Activated T-helper 2 cell treated with anti-CD3 and anti-CD28 coated beads, Interferon-gamma antibody, Interleukin-2, Interleukin-4, amounts not matched to agents 10 μg/mL and 5 μg/mL and 100 μg/mL, durations not matched to agents 14 hours and 24 hours and 36 hours (primary cell): ENCODE measurements at places on chromosomes 1 and 21.

DNA sequence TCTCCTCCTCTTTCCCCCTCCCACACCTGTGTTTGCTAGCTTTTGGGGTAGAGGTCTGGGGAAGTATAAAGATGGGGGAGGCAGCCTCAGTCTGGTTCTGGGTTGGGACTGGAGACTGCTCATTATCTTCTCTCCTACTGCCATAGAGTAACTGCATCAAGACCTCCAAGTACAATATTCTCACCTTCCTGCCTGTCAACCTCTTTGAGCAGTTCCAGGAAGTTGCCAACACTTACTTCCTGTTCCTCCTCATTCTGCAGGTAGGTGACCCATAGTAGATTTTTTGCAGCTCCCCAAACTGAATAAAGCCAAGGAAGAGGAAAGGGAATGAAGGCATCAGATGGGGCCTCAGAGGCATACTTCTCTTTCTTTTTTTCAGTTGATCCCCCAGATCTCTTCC, 5.3 kb downstream of the ATP8B2 start:
- DNase-seq: no peak

GRCh38 chr1:185453496-185454192, 136.6 kb upstream of the IVNS1ABP start:
- no peak for DNase-seq

- DNase-seq: no peak
These were observed 3.8 kb upstream of the RRP15 start for GRCh38 chr1:218281285-218281684.

GRCh38 chr1:234440348-234440747, 38.6 kb downstream of the TARBP1 start:
- DNase-seq: no peak

DNA sequence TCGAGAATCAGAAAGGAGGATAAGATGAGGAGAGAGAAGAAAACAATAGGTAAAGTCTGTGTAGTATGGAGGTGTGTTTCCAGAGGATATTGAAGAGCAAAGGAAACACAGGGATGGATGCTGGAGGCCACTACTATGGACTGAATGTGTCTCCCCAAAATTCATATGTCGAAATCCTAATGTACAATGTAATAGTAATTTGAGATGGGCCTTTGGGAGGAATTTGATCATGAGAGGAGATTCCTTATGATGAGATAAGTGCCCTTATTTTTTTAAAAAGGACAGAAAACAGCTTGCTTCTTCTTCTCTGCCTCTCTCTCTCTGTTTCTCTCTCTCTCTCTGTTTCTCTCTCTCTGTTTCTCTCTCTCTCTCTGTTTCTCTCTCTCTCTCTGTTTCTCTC, 602.2 kb upstream of the ADAMTS5 start:
- DNase-seq: no peak

DNA sequence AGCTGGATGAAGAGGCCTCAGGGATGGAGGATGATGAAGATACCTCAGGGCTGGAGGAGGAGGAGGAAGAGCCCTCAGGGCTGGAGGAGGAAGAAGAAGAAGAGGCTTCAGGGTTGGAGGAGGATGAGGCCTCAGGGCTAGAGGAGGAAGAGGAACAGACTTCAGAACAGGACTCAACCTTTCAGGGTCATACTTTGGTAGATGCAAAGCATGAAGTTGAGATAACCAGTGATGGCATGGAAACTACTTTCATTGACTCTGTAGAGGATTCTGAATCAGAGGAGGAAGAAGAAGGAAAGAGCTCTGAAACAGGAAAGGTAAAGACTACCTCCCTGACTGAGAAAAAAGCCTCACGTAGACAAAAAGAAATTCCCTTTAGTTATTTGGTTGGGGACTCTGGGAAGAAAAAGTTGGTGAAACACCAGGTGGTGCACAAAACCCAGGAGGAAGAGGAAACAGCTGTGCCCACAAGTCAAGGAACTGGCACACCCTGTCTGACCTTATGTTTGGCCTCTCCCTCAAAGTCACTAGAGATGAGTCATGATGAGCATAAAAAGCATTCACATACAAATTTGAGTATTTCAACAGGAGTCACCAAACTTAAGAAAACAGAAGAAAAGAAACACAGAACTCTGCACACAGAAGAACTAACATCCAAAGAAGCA, 15.4 kb downstream of the L1TD1 start:
- DNase-seq: no peak

DNA sequence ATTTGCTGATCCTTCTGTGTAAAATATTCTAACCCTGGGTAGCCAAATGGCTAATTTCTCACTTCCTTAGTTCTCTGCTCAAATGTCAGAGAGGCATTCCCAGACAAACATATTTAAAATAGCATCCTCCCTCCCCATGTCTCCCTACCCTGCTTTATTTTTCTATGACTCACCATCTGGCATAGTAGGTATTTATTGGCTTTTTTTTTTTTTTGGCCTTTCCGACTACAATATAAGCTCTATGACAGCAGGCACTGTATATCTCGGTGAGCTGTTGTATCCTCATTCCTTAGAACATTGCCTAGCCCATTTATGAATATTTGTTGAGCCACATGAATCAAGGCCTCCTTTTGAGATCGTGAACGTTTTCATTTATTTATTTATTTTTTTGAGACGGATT, 1.5 kb upstream of the NEK7 start:
- DNase-seq: no peak

DNA sequence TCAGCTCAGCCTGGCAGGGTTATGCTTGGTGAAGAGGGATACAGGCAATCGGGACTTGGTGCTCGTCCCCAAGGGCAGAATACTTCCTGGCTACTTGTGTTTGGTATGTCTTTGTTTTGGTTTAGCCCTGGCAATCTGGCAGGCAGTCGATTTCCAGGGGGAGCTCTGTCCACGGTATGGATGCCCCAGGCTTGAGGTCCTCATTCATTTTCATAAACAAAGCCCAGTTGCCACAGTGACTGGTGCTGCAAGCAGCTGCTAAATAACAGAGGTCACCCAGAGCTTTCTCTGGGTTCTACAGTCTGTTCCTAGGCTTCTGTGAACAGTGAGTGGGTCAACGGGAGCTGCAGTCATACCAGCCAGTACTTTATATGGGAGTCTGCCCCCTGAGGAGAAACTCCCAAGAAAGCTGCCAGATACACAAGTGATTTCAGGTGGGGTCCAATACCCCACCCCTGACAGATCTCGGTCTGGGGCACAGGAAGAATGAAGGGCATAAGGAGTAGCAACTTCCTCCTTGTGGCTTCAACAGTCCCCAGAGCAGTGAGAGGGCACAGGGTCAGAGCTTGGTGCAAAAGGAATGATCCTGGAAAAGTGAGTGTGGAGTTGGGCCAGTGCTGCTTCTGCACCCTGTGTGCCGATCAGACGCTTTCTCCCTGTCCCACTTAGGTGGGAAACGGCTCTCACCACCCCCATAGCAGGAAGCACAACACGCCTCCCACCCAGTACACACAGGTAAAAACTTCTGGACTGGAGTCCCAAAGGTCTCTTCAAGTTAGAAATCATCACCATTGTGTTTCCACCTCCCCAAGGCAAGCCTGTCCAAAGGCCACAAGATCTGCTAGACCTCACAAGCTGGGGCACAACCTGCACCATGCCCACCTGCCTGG, 55.5 kb downstream of the TGFBR3 start:
- DNase-seq: no peak

DNA sequence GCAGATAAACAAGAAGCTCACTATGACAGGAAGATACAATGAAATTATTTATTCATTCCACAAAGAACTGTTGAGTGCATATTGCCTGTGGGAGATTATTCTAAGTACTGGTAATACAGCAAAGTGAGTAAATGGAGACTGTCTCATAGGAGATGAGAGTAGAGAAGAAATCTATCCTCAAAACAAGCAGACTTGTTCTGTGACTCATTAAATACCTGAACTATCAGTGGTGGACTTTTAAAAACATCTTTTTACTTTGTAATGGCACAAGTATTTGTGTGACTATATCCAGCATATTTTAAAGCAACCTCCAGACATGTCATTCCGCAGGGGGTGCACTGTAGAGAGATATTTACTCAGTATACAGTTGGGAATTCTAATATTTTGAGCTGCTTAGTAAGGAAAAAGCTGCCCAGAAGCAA, 259.2 kb downstream of the FMN2 start:
- DNase-seq: no peak

GRCh38 chr1:159211331-159212136, 6.9 kb downstream of the ACKR1 start:
- DNase-seq: peak; percentile 18

- DNase-seq: no peak
These were observed 1.3 kb downstream of the RIMS3 start for GRCh38 chr1:40664167-40664537.

GRCh38 chr1:209621286-209621685, 30.9 kb downstream of the LAMB3 start:
- DNase-seq: no peak

DNA sequence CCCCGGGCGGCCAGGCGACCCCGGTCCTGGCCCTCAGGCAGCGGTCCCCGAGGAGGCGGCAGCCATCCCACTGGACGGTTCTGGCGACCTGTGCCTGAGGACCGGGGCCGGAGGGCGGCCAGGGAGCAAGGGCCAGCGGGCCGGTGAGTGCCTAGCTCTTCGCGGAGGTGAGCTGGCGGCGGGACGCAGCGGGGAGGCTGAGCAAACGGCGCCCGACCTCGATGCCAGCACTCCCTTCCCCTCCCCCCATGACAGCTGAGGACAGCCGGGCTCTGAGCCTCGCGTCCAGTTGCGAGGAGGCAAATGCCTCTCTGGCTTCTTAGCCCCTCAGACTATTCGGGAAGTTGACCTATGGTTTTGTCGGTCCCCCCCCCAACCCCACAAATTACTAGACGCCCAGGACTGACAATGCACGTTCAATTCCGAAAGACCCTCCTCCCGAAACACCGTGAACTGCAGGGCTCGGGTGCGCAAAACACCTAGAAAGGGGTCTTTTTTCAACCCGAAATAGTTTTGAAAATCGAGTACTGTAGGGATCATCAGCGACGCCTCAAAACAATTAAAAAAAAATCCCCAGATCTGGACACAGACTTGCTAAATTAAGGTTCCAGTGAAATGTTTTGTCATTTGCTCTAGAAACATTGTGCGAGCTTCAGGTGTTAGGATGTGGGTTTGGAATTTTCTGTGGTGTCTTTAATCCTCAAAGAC, 8.3 kb downstream of the CDKN2C start:
- DNase-seq: no peak

GRCh38 chr1:27109103-27109822, 45.7 kb downstream of the SLC9A1 start:
- DNase-seq: no peak

DNA sequence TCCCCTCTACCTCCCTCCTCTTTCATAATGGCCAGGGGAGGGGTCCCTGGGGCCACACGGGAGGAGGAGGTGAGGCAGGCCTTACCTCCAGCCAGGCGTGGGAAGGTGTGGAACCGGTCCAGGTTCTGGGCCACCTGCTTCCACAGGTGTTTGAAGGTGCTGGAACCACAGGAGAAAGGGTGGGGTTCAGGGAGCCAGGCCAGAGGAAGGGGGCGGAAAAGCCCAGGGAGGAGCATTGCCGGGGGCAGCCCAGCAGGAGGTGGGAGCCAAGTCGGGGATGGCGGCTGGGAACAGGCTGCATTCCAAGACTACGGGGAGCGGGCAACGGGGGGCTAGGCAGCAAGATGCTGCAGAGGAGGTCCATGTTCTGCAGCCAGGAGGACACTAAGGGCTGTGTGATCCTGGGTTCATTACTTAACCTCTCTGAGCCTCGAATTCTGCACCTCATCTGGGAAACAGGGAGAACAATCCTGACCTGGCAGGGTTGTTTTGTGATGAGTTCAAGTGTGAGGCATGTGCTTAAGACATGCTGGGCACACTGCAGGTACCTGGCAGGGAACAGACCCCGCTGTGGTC, 19.8 kb upstream of the TAS1R2 start:
- no peak for DNase-seq

DNA sequence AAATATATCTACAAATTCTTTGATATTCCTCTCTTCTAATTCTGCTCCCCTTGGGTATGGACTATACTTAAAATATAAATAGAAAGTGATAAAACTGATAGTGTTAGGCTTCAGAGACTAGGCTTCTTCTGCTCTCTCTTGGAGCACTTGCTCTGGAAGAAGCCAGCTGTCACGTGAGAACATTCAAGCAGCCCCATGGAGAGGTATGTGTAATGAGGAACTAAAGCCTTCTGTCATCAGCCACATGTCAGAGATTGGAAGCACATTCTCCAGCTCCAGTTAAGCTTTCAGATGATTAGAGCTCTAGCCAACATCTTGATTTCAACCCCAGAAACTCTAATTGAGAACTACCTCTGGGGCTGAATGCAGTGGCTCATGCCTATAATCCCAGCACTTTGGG, 34.3 kb downstream of the XKR8 start:
- no peak for DNase-seq

- no peak for DNase-seq
These were observed 128.1 kb downstream of the PLXNA2 start for GRCh38 chr1:208115924-208116640.

DNA sequence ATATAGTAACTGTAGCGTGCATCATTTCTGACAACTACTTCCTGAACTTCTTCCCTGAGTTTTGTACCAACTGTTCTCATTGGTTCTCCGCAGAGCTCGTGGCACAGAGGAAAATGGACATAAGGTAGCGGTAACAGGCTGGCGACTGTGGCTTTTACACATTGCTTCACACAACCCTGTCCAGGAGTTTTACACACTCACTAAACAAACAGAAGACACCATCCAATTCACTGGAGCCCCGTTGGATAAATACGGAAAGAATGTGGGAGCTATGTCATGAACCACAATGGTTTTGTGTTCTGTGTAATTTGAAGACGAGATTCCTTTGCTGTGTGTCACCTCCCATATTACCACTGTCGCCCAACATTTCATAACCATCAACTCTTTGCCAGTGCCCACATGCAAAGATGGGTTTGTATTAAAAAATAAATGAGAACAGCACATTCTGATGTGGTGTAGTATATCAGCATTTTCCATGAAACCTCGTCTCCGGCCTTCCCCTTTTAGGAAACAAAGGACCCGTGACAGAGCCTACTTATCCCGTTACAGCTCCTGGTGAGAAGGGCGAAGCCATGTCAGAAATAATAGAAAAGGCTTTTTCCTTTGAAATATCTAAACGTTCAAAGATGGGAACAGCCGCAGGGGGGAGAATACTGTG, 47.4 kb upstream of the ENAH start:
- no peak for DNase-seq

GRCh38 chr21:35988416-35989137, 71.7 kb downstream of the SETD4 start:
- DNase-seq: no peak

- no peak for DNase-seq
These were observed 223.6 kb upstream of the RAB4A start for GRCh38 chr1:229047161-229047839.

GRCh38 chr21:36879827-36880226, 86.6 kb downstream of the HLCS start:
- no peak for DNase-seq

- DNase-seq: no peak
These were observed 516.9 kb downstream of the PTPRU start for GRCh38 chr1:29753244-29753643.

DNA sequence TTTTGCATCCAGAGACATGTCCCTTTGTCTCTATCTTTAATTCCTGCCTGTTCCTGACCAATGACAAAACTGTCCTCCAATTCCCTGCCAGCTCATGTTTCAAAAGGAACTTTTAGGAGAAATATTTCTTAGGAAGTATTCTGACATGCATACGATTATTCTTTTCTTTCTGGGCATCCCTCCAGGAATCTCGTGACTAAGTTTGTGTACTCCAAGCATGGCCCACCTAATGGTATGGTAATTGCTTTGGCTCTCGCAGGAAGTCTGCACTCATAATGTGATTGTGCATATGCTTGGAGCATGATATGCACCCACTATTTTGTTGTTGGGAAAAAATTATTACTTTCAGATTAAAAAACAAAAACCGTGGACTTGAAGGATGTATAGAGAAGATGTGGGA, 256.4 kb downstream of the PRDM2 start:
- DNase-seq: no peak

GRCh38 chr21:31583498-31583897, 76.0 kb upstream of the SOD1 start:
- DNase-seq: no peak

GRCh38 chr1:49185450-49185980, 408.8 kb upstream of the BEND5 start:
- no peak for DNase-seq
